ENCODE measurements at places on chromosomes 5 and 9.

GRCh38 chr5:98604721-98605425 is 168.6 kb upstream of the RGMB start:
- no peak for DNase-seq

- no peak for DNase-seq
These were observed 51.9 kb downstream of the SLC25A46 start for GRCh38 chr5:110790673-110791072.

DNA sequence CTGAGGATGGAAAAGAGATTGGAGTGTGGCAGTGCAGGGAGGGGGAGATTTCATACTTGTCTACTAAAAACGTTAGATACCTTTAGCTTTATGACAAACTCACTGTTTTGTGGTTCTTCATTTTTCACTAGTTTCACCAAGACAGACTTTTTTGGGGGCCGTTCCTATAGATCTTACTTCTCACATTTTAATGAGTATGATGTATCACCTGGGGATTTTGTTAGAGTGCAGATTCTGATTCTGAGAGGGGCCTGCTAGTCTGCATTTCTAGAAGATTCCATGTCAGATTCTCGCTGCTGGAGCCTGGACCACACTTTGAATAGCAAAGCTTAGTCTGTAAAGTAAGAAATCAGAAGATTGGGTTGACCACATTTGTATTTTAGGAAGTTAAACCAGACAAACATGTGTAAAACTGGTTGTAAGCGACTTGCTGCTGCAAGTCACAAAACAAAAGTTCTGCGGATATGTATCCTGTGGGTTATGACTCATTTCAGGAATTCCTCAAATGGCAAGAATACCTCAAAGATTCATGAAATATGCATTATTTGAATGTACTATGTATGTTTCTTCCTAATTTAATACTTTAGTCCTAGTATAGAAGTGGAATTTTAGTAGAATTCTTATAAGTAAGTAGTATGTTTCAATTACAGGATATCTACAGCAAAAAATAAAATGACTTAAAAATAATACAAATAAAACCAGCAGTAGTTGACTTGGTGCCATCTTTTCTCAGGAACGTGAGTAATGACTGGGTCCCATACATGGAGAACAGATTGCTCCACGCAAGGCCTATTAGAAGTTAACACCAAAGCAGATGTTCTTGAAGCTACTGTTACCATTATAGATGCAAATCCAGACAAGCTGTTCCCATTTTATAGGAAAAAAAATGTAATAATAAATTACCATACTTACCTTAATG is 27.8 kb downstream of the NFIL3 start:
- DNase-seq = no peak

- DNase-seq = no peak
These were observed 10.9 kb downstream of the DNLZ start for GRCh38 chr9:136352682-136353081.

DNA sequence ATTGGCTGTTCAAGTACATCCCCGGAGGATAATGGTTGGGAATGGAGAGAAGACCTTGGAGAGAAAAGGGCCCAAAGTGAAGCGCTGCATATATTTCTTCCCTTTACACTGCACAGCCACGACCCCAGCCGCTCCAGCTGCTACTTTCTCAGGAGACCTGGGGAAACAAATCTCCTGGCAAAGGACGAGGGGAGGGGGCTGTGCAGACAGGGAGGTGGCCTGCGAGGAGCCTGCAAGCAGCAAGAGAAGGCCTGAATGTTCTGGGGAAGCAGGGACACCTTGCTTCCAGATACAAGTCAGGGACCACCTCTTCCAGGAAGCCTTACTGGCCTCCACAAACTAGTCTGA is 739 bp upstream of the PDLIM4 start:
- DNase-seq = no peak

DNA sequence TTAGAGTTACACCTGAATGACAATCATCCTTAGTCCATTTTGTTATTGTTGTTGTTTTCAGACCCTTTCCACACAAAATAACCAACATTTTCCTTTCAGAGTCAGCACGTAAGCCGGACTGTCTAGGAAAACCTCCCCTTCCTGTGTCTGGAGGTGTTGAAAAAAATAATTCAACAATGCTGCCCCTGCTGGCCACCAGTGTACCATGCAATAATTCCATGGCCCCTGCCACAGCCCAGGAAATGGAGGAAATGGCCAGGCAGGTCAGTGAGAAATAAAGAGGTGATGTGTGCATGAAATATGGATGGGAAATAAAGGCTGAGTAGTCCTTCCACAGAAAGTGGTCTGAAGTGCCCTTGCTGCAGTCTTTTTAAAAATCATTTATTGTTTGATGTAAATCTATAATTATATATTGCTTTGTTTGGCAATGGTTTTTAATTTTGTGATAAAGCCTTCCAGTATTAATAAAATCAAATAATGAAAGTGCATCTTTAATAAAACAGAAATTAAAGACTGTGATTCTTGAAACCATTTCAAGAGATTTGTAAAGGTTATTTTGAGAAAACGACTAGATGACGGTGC is 152.8 kb upstream of the PAPPA start:
- DNase-seq = peak; percentile 53

GRCh38 chr9:132647806-132648205 is 22.0 kb downstream of the DDX31 start:
- no peak for DNase-seq

DNA sequence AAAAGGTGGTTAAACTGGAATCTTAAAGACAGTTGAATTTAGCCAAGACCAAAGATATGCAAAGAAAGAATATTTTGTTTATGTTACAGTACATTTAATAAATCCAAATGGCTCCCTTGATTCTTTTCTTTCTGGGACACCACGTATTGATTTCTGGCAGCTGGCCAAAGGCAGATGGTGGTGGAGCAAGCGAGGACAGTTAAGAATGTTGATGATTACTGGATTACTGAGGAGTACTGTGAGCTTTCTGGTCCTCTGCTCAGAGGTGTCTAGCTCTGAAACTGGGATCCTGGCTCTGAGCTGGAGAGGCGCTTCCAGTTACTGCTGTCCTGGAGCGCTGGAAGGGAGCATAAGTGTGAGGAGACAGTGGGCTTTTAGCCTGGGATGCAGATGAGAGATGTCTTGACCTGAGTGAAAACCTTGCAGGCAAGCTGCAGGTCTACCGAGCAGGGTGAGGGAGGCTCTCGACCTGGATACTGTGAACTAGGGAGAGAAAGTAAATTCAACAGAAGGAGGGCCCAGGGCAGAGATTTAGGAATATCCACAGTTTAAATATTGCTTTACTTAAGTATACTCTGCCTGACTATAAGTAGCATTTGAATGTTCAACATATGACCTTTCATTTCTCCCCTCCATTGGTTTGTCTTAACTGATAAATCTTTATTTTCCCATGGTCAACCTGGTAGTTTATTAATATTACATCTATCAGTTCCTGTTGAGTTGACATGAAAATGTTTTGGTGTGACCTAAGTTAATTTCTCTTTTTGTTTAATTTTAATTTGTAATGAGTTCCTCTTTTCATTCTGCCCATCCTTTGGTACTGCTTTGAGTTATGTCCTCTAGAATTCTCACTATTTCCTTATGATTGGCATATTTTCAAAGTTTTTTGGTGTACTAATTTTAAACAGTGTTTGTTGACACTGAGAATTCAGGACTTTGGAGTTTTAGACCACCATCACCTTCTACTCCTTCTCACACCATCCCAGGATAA is 3.7 kb downstream of the SYK start:
- DNase-seq = no peak

- DNase-seq = no peak
These were observed 129.5 kb downstream of the RNF180 start for GRCh38 chr5:64295101-64295500.

- DNase-seq = no peak
These were observed 63.8 kb downstream of the ANGPTL2 start for GRCh38 chr9:127058645-127059021.

- no peak for DNase-seq
These were observed 5.0 kb upstream of the SLC34A1 start for GRCh38 chr5:177378884-177379883.

GRCh38 chr5:107744418-107745330 is 73.9 kb upstream of the EFNA5 start:
- no peak for DNase-seq

- DNase-seq = no peak
These were observed 534.5 kb downstream of the TMEM38B start for GRCh38 chr9:106228861-106229260.

- no peak for DNase-seq
These were observed 1.1 kb upstream of the SEPTIN8 start for GRCh38 chr5:132778129-132778528.

- DNase-seq = no peak
These were observed 541.4 kb downstream of the PRELID2 start for GRCh38 chr5:145293716-145294115.

DNA sequence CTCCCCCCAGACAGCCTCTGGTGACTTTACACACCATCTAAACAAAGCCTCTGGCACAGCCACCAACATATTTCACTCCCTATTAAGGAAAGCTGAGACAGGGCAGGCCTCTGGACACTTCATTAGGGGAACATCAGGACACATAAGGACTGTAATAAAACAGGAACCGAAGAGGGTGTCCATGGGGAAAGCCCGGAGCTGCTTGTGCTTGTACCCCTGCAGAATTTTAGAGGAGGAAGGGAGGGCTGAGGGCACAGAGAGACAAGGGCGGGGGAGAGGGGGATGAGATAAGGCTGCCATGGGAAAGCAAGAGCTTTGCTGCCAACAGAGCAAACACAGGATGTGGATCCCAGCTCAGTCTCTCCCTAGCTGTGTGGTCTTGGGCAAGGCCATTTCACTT is 138.4 kb downstream of the ASTN2 start:
- DNase-seq = no peak

DNA sequence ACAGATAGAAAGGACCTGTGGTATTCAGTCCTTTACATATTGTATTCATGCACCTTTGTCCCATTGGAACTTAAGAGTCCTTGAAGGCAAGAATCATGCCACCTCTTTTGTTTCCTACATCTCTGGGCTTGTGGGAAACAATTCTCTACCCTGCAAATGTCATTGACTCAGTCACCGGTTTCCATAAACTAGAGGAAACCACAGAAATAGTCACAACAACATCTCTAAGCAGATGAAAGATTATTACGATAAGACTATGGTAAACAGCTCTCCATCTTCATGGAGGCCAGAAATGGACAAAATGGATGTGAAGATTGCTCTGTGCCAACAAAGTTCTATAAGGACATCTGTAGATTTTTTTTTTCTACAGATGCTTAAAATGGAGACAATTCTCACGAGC is 165.5 kb downstream of the PIK3R1 start:
- DNase-seq = no peak

DNA sequence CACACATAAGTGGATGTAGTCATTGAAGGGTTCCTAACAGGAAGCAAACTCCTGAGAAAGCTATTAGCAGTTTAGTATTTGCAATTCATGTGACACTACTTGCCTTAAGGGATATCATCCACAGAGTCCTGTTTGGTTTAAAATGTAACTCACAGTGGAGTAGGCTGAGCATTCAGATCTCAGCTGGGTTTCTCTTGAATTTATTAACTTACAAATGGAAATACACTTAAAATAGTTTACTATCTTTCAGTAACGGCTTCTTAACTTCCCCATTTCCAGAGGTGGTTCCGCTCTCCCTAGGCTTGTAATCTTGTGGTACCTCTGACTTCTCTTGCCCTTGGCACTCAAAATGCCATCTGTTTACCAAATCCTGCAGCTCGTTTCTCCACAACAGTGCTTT is 660.7 kb upstream of the ADAMTS16 start:
- no peak for DNase-seq

GRCh38 chr5:134738963-134739661 is 764 bp downstream of the CAMLG start:
- peak; percentile 55 for DNase-seq

DNA sequence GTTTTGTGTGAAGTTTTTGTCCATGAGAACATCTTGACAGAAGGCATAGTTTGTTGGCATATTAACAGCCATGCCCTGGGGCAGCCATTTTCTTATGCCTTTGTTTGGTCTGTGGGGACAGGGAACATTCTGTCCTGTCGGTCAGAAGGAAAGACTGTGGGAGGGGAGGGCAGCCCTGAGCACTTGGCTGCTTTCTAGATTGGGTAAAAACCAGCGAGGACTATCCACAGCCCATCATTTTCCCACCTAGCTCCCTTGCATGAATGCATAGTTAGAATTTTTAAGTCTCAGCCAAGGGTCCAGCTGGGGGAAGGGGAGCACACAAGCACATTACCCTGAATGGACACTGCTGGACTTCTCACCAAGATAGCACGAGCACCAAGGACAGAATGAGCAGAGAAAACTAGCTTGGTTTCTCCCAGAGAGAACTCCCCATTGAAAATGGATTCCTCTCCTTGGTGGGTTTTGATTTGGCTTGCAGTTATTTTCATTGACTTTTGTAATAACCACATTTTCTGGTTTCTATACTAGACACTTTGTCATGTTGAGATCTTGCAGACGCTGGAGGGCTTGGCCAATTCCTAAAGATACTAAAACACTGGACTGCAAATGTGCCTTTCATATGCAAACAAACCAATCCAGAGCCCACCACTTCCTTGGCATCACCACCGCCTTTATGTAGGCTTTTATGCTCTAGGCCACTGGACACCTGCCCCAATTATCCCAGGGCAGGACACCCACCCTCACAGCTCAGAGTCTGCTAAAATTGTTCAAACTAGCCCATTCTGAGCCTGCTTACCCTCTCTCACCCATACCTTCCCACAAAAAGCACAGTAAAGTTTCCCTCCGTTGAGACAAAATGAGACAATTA is 129.9 kb downstream of the BOD1 start:
- DNase-seq = peak; percentile 3

DNA sequence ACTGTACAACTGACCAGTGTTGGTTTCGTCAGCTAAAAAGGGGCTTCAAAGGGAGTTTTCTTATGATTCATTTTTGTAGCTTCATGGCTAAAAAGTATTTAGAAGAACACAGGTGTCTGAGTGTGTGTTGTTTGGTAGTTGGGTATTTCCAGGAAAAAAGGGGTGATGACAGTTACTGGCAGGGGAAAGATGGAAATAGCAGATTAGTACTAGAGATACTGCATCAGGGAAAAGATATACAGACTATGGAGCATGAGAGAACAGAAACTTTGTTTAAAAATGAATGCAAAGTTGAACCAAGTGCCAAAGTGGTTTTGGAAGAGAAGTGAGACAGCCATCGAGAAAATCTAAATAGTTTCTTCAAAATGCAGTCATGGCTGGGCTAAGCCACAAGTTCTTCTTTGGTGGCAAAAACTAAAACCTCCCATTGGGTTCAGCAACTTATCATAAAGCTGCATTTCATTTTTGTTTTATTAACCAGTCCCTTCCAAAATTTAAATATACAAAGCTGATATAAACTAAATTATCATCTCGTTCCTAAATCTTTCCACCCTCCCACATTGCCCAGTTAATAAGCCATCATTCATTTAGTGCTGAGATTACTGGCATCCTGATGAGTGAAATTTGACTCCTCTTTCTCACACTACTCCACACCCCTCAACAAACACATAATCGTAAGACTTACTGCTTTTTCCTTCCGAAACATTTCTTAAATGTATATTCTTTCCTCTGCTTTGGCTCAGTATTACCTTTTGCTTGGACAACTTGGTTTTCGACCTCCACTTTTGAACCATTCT is 33.5 kb downstream of the ELL2 start:
- no peak for DNase-seq

DNA sequence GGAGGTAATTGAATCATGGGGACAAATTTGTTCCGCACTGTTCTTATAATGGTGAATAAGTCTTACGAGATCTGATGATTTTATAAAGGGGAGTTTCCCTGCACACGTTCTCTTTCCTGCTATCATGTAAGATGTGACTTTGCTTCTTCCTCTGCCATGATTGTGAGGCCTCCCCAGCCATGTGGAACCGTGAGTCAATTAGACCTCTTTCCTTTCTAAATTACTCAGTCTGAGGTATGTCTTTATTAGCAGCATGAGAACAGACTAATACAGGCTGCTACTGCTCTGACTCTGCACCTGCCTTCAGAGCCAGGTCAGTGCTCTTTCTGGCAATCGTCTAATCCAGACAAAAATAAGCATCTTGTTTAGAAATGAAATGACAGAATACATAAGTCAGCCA is 479.2 kb upstream of the TUSC1 start:
- DNase-seq = no peak

Measured in H9 (cell line).